CD4-positive, alpha-beta memory T cell (primary cell): ENCODE measurements at places on chromosomes 3 and 15.

GRCh38 chr3:53491276-53491675 is 3.1 kb upstream of the CACNA1D start:
- DNase-seq: no peak

- no peak for DNase-seq
These were observed 22.3 kb downstream of the RPLP1 start for GRCh38 chr15:69474846-69475455.

- peak; percentile 76 for DNase-seq
These were observed 374.6 kb upstream of the CFAP20DC start for GRCh38 chr3:59424268-59425010.

DNA sequence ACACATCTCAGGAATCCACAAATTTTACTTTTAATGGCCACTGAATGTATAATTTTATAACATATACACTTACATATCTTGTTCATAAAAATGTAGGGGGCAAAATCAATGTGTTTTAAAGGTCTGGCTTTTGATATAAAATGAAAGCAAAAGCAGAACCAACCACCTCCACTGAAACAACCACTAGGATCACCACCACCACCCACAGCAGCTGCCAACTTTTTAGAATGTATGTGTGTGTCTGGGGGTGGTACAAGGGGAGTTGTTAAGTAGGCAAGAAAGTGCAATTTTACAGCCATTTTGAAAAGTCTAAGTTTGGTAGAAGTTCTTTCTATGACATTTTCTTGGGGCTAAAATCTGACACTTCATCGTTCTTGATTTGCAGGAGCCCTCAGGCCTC is 44.0 kb downstream of the OTOL1 start:
- no peak for DNase-seq

DNA sequence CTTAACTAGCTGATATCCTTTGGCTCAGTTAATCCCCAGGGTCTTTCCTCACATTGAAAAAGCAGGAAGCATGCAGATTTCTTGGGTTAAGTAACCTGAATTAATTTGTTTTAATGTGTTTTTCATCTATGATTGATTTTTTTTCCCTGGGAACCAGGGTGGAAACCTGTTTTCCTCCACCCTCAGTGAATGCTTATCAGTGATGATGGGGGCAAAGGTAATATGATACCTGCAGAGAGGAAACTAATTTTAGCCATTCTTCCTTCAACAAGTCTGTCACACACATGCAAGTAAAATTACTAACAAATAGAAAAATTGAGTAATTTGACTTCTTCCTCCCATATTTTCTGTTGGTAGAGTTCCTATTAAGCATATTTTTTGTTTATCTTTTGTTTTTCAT is 5.9 kb downstream of the CASR start:
- no peak for DNase-seq

DNA sequence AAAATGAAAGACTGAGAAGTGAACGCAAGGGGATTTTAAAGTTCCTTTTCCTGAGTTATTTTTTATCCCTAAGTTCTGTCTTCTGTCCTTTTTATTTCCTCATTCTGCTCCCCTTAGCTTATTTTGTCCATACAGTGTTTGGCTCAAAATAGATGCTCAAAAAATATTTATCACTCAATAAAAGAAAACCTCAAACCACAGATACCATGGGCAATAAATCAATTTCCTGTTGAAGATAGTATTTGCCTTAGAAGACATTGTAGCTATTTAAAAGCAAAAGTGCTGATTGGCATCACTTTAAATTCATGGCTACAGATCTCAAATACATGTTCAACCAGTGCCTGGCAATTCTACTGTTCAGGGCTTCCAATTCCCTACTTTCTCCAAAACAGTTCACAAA is 316.5 kb upstream of the ADAMTS9 start:
- no peak for DNase-seq

DNA sequence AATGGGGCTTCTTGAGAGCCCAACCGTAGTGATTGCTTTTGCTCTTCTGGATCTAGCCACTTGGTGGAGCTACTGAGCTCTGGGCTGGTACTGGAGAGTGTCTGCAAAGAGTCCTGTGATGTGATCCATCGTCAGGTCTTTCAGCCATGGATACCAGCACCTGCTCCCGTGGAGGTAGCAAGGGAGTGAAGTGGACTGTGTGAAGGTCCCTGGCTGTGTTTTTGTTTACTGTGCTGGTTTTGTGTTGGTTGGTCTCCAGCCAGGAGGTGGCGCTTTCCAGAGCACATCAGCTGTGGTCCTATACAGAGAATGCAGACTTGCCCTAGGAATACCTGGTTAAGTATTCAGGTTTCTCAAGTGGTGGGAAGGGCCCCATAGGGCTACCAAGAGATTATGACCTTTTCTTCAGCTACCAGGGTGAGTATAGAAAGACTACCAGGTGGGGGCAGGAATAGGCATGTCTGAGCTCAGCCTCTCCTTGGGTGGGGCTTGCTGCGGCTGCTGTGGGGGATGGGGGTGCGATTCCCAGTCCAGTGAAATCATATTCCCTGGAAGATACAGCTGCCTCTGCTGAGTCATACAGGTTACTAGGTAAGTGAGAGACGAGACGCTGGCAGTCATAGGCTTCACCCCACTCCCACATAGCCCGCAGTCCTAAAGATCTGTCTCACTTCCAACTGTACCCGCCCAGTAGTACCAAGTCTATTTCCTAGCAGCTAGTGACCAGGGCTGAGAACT is 733.7 kb downstream of the ZNF385D start:
- no peak for DNase-seq

- no peak for DNase-seq
These were observed 240.1 kb downstream of the ISL2 start for GRCh38 chr15:76576523-76577279.
